ENCODE measurements at places on chromosomes 2 and 18.

DNA sequence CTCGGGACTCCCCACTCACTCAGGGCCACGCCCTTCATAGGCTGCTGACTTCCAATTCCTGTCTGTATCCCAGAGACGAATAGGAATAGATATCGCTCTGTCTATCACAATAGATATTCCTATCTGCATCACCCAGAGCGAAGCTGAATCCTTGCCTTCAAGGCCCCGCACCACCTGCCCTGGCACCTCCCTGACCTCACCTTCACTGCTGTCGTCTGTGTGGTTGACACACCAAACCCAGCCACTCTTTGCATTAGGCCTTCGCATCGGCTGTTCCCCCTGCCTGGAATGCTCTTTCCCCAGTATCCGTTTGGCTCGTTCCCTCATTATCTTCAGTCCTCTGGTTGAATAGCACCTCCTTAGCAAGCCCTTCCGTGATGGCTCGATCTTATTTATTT is 43.5 kb downstream of the ATOH8 start:
- no peak for DNase-seq

- no peak for DNase-seq
These were observed 4.6 kb downstream of the PPP1R7 start for GRCh38 chr2:241154915-241155314.

DNA sequence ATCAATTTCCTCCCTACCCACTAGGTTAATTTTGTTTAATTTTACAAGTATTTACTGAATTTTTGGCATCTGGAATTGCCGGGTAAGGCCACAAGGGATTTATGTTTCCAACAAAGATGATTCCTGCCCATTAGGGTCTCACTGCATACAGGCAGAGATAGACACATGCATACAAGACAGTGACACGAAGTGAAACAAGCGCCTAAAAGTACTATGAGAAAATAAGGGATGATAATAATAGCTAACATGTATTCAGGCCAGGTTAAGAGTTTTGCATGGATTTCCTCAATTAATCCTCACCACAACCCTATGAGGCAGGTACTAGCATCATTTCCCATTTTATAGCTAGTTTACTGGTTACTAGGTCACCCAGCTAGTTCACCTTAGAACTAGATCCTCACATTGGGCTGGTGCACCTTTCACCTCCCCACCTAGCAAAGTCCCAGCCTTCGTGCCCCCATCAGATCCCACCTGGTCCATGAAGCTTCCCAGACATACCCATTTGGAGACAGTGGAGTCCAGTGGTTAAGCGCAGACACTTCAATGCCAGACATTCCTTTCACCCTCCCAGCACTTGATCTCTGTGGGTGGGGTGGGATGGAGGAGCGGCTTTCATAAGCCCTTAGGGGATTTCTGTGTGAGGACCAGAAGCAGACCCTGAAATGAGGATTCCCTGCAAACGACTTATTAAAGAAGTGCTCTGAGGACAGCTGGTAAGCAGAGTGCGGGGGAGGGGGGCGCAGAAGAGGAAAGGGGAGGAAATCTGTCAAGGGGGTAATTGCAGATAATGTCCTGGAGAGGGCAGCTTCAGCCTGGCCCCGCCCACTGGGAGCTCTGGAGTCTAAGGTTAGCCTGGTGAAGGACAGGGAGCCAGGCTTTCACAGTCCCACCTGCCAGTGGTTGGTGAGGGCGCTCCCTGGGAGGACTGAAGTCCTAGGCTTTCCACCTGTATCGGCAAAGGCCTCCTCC is 5.8 kb upstream of the DGUOK start:
- no peak for DNase-seq

GRCh38 chr2:240834377-240834975 is 14.5 kb upstream of the KIF1A start:
- no peak for DNase-seq

GRCh38 chr2:239979243-239980023 is 45.7 kb downstream of the NDUFA10 start:
- DNase-seq, result no peak

GRCh38 chr2:15058015-15058720 is 425.7 kb downstream of the LRATD1 start:
- DNase-seq, result no peak

- no peak for DNase-seq
These were observed 45.4 kb upstream of the SATB2 start for GRCh38 chr2:199503148-199503547.

GRCh38 chr2:147373800-147374422 is 470.9 kb upstream of the ACVR2A start:
- DNase-seq, result no peak

DNA sequence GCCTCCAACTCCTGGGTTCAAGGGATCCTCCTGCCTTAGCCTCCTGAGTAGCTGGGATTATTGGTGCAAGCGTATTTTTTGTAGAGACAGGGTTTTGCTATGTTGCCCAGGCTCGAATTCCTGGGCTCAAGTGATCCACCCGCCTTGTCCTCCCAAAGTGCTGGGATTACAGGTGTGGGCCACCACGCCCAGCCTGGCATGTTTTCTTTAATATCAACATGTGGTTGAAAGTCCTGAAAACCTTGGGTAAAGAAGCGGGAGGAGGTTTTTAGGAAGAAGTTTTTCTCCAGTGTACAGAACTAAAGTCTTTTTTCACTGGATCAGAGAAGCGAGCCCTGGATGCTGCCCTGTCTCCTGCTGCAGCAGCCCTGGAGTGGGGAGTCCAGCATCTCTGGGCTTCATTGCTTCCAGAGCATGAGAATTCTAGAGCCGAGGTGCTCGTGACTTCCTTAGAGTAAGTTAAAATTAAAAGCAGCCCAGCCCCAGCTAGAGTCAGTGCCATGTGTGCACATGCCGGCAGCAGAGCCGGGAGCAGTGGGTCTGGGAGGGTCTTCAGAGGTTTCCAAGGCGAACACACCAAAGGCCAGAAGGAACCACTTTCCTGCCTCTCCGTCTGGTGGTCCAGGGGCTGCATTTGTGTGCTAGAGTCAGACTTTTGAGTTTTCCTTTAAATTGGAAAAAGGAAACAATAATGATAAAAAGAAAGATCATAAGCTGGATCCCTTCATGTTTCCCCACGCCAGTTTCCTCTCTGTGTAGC is 31.2 kb downstream of the ITGB1BP1 start:
- DNase-seq, result no peak

DNA sequence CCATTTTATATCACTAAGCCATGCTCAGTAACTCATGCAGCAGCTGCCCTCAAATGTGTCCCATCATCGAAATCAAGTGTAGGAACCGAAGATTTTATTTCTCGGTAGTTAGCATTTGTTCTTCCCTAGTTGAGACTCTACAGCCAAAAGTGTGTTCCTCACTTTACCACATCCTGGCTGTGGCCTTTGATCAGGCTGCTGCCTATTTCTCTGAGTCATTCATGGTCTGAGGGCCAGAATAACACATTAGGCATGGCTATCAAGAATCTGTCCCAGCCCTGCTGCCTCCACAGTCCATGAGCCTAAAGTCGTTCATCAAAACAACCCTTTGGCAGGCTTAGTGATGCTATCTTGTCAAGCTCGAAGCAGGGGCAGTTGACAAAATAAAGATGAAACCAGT is 300.1 kb downstream of the TDRD15 start:
- no peak for DNase-seq

GRCh38 chr2:75379476-75380210 is 180.3 kb upstream of the TACR1 start:
- DNase-seq, result no peak

GRCh38 chr2:122384768-122385333 is 629.4 kb downstream of the TSN start:
- no peak for DNase-seq

- DNase-seq, result no peak
These were observed 254.4 kb downstream of the NBAS start for GRCh38 chr2:15306706-15307105.

GRCh38 chr2:16155766-16156165 is 215.4 kb downstream of the MYCN start:
- no peak for DNase-seq

- no peak for DNase-seq
These were observed 1257.4 kb upstream of the ZEB2 start for GRCh38 chr2:145777297-145777696.

- no peak for DNase-seq
These were observed 204.7 kb upstream of the PID1 start for GRCh38 chr2:229475778-229476177.

DNA sequence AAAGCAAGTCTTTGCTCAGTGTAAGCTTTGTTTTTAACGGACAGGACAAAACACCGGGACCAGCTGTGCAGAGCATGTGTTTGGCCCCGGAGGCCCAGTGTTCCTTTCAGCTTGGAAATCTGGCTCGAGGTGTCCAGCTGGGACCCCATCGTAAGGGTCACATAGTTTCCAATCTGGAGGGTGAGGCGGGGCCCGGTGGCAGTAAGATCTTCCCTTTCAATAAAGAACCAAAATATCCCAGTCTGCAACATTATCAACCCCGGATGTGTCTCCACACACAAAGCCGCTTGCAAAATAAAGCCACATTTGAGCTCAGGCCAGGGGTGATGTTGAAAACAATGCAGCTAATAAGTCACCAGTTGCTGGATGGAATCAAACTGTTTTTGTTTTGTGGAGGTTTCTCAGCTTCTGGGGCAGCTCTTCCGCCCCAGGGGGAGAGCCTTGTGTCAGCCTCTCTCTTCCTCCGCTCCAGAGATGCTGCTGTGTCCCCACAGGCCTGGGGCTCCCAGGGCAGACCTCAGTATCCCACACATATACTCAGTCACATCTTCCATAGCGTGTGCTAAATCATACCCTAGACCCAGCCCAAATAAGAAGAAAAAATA is 138.6 kb upstream of the GLI2 start:
- no peak for DNase-seq

DNA sequence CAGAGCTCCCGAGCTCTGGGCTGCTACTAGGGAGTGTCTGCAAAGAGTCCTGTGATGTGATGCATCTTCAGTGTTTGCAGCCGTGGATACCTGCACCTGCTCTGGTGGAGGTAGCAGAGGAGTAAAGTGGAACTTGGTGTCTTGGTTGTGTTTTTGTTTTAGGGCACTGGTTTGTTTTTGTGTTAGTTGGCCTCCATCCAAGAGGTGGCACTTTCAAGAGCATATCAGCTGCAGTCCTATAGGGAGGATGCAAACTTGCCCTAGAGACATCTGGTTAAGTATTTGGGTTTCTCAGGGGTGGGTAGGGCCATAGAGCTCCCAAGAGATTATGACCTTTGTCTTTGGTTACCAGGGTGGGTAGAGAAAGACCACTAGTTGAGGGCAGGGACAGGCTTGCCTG is 1249.0 kb upstream of the FAM98A start:
- DNase-seq, result no peak

DNA sequence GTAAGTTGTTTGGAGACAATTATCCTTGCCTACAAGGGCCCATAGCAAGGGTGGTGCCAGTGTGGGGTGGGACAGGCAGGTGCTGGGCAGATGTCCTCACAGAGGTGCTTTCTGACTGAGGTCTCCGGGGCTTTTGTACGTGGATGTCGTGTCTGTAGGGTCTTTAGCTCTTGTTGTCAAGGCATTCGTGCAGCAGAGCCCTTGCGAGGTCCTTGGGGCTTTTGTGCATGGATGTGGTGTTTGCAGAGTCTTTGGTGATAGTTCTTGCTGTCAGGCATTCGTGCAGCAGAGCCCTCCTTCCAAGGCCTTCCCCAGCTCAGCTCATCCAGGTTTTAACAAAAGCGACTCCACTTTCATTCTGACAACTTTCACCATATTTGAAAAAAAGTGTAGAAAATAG is 116.0 kb upstream of the TMEM18 start:
- DNase-seq, result no peak

DNA sequence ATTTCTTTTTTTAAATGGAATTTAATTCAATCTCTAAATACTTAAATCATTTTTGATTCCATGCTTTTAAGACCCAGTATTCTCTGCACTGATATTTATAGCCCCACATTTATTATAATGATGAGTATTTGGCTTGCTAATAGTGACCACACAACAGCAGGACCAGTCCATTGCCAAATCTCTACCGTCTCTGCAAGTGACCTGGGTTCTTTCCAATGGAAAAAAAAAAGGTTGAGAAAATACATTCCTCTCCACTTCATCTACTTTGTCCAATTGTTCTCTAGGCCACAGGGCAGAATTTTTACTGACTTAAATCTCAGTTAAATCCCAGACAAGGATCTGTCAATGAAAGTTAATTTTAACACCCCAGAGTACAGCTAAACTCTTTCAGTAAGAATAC is 20.5 kb downstream of the GRB14 start:
- no peak for DNase-seq

DNA sequence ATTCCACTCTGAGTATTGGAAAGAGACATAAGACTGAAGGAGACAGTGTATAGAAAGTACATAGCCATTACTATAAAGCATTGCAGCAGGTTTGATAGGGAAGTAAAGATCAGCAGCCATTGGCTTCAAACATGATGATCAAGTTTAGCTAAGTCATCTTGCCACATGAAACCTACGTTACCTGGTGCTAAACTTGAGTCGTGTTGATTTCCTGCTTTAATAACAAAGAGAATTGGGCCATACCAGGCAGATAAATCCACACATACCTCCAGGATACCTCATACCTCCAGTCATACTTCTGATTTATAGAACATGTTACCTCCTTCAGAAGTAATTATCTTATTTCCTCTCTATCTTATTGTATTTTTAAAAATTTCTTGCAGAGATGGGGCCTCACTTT is 10.3 kb upstream of the KYNU start:
- no peak for DNase-seq

DNA sequence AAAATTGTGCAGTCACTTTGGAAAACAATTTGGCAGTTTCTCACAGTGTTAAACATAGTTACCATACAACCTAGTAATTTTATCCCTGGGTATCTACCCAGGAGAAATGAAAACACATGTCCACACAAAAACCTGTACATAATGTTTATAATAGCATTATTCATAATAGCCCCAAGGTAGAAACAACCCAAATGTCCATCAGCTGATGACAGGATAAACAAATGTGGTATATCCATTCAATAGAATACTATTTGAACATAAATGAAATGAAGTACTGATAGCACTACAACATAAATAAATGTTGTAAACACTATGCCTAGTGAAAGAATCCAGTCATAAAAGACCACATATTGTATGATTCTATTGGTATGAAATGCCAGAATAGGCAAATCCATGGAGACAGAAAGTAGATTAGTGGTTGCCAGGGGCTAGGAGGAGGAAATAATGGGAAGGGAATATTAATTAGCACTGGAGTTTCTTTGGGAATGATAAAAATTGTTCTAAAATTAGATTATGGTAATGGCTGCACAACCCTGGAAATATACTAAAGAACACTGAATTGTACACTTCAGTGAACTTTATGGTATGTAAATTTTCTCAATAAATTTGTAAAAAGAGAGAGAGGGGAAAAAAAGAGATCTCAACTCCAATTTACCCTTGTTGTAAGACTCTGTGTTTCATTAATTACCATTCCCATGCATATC is 20.8 kb upstream of the VIT start:
- DNase-seq, result no peak

GRCh38 chr2:239762106-239762505 is 263.0 kb downstream of the NDUFA10 start:
- DNase-seq, result no peak
